ENCODE measurements at places on chromosomes 13 and 19. TPM values are rescaled to one million over a fixed set of nuclear protein-coding genes. Genes with fewer than 3 reads are reported as not detected.

The PGLYRP1 gene
- total RNA-seq, result not detected

The LYPD5 gene
- 0.21 TPM for total RNA-seq

The AZU1 gene
- 1.3 TPM for total RNA-seq

The PROZ gene
- not detected for total RNA-seq

The GGACT gene
- total RNA-seq, result 1.4 TPM

The SAMD4B gene
- total RNA-seq, result 113 TPM

The GPATCH1 gene
- 6.5 TPM for total RNA-seq

The ZNF135 gene
- total RNA-seq, result not detected

The EDNRB gene
- total RNA-seq, result 32.9 TPM

The CKM gene
- not detected for total RNA-seq

DNA sequence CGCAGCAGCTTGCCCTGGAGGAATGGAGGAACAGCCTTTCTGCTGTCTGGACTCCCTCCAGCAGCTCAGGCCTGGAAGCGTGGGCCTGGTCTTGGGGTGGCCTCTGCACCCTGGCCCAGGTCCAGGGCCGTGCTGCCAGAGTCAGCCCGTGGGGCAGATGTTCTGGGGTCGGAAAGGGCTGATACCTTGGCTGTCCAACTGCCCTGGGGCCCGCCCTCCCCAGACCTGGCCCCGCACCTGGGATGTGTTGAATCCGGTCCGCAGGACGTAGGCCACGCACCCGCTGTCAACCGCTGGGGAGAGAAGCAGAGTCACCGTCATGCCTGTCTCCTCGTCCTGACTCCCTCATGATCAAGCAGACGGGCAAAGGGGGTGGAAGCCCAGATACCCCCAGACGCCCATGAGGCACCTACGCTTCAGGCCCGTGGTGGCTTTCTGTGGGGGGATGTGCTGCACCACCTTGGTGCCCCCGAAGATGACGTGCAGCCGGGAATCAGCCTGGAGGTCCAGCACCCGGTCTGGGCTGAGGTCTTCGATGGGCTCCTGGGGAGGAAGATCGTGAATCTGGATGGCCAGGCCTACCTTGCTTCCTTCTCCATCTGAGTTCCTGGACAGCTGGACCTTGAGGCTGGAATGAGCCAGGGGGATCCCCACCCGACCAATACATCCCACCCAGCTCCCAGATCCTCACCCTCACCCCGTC lies 7.7 kb downstream of the ATP13A1 start:
- DNase-seq, result peak; percentile 51

DNA sequence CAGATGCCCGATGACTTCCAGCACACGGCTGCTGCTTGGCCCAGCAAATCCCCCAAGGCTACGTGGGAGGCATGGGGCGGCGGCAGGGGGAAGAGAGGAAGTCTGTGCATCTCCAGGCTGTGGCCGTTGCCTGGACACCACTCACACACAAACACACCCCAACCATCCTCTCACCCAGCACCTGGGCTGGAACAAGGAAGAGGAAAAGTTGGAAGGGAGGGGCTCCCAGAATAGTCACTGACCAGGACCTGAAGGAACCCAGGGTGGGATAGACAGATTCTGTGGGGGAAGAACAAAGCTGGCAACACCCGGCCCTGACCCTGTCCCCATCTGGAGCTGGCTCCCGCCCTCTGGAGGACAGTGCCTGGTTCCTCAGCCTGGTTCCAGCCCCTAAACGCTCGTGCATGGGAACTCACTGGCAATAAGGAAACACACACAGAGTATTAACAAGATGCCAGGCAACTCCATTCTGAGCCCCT lies 11.2 kb downstream of the PPP6R1 start:
- DNase-seq, result peak; percentile 66

DNA sequence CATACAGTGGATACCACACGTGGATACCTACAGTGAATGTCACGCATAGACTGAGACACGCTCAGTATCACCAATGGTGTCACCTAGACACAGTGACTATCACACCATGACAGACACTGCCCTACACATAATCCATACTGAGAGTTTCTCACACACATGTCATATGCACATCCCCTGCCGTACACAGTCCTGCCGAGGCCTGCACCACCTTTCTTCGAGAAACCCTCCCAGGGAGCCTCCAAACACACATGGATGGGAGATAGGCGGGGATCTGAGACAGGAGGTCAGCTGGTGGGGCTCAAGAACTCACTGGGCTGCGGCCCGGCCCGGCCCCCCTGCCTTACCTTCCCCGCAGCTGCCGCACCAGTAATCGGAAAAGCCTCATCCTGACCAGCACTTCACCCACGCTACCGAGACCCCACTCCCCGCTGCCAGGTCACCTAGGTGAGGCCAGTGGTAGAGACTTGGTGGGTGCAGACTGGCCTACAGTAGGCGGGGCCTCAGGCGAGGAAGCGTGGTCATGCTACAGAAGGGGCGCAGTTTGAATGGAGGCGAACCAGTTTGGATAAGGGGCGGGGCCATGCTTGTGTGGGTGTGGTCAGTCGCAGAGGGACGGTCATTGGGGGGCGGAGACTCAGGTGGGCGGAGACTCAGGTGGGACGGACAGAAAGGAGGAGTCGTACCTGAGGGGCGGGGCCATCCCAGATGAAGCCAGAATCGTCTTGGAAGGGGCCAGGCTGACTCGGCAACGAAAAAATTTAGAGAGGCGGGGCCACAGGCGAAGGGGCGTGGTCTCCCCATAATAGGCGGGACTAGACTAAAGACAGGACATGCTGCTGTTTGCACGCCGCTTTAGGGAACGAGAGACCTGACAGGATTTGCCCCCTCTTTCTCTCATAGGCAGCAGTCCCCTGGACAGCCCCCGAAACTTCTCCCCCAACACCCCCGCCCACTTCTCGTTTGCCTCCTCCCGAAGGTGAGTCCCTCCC lies 2.1 kb downstream of the MAST1 start:
- peak; percentile 96 for DNase-seq

- no peak for DNase-seq
These were observed 67.7 kb upstream of the LSM14A start for GRCh38 chr19:34104557-34104956.

- peak; percentile 60 for DNase-seq
These were observed 712 bp upstream of the RINL start for GRCh38 chr19:38878575-38879399.

DNA sequence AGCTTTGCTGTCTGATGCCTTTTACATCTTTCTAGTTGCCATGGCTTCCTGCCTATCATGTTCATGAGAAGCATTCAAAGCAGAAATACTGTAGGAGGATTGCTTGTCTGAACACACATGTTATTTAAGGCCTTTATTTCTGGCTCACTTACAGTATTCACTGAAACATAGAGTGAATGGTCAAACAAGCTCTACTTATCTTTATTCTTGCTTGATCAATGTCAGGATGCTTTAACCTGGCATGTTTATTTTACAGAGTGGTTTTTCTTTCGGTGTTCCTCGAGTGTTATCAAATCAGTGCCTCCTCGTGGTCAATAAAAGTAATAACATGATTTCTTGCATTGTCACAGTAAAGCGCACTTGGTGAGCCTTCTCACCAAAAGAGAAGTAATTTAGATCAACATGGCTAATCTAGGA lies 73.5 kb upstream of the PCDH17 start:
- peak; percentile 6 for DNase-seq

GRCh38 chr19:16208847-16209665 lies 11.3 kb downstream of the AP1M1 start:
- no peak for DNase-seq

GRCh38 chr13:112711528-112712265 lies 21.9 kb downstream of the ATP11A start:
- DNase-seq, result peak; percentile 93

- peak; percentile 86 for DNase-seq
These were observed 27.6 kb downstream of the MYO9B start for GRCh38 chr19:17103177-17103576.

DNA sequence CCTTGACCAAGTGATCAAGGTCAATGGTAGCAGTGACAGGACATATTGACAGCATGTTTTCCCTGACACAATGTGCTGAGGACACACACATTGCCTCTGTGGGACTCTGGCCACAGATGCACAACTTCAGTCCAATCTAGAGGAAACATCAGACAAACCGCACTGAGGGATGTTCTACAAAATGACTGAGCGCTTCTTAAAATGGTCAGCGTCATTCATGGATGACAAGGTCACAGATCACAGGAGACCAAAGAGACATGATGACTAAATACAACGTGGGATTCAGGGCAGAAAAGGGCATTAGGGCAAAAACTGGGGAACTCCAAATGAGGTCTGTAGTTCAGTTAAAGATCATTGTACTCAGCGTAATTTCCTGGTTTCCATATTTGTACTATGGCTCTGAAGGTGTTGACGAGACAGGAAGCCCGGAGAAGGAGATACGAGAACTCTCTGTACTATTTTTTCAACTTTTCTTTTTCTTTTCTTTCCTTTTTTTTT lies 20.6 kb downstream of the PBX4 start:
- DNase-seq, result no peak

DNA sequence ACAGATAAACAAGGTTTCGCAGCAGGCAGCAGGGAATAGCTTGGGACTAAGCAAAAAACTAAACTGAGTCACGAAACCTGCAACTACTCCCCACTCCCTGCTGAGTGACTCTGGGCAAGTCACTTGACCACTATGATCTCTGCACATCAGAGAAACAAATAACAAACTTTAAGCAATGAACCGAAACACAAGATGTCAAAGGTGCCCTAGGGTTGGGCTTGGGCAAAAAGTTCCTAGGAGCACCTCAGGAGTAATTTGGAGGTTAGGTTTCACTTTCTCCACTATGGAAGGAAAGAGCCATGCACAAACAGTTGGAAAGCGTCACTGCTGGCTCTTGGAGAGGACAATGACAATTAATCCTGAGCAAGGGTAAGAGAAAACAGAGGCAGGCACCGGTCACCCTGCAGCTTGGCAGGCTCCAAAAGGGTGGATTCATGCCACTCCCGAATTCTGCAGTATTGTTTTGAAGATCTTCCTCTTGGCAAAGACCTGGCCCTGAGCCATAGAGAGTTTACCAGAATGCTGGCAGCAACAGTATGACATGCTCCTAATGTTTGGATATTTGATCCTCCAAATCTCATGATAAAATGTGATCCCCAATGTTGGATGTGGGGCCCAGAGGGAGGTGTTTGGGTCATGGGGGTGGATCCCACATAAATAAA lies 60.3 kb downstream of the CRYL1 start:
- no peak for DNase-seq

GRCh38 chr13:94641409-94641941 lies 39.8 kb downstream of the GPR180 start:
- no peak for DNase-seq

DNA sequence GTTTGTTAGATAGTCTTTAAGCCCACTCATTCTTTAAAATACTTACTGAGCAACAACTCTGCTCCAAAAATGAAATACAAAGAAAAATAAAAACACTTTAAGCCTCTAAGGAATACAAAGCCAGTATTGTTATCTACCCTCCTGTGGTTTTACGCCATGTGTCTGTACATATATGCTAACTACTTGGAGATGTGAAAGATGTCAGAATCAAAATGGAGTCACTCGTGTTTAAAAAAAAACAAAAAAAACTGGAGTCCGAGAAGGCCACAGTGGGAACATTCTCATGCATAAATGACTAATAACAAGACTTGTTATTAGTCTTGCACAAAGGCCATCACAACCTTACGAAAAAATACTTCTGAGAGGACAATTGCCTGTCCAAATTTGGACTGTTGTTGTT lies 393.1 kb downstream of the TBC1D4 start:
- no peak for DNase-seq

GRCh38 chr13:27965740-27966640 lies 3.1 kb downstream of the CDX2 start:
- peak; percentile 86 for DNase-seq

- DNase-seq, result no peak
These were observed 165.2 kb downstream of the STK24 start for GRCh38 chr13:98411617-98412265.

DNA sequence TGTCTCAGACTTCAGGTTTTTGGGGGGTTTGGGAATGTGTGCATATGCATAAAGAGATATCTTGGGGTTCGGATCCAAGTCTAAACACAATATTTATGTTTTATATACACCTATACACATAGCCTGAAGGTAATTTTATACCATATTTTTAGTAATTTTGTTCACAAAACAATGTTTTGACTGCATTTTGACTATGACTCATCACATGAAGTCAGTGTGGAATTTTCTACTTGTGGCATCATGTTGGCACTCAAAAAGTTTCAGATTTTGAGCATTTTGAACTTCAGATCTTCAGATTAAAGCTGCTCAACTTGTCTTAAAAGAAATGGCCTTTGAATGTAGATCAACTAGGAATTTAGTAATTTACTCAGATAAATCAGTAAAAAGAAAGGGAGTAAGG lies 712.9 kb upstream of the GPC6 start:
- no peak for DNase-seq

DNA sequence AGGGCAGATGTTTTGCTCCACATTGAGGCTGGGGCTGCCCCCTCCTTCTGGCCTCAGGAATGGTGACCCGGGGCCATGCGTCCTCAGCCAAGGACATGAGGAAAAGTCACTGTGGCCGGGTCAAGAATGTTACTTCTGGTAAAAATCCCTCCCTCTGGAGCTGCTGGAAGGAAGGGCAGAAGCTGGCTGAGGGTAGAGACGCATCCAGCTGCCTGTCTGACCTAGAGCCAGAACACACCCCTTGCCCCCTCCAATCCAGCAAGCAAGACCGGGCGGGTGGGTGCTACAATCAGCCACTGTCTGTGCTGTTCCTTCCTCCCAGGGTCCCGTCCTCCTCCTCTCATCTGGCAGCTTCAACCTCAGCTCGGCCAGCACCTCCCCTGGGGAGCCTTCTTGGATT lies 59.0 kb downstream of the PTPRS start:
- no peak for DNase-seq

DNA sequence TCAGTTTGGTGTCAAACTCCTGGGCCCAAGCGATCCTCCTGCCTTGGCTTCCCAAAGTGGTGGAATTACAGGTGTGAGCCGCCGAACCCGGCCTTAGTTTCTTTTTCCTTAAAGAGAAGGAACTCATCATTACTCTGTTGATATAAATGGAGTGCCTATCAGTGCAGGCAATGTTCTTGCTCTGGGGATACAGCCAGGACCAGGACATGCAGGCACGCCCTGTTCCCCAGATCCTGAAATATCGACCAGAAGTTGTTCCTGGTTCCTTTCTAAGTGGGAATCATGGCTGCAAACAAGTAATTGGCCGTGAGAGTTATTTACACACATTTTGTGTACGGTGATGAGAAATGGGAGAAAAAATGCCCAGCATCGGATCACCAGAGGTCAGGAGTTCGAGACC lies 8.4 kb downstream of the DNM2 start:
- no peak for DNase-seq

DNA sequence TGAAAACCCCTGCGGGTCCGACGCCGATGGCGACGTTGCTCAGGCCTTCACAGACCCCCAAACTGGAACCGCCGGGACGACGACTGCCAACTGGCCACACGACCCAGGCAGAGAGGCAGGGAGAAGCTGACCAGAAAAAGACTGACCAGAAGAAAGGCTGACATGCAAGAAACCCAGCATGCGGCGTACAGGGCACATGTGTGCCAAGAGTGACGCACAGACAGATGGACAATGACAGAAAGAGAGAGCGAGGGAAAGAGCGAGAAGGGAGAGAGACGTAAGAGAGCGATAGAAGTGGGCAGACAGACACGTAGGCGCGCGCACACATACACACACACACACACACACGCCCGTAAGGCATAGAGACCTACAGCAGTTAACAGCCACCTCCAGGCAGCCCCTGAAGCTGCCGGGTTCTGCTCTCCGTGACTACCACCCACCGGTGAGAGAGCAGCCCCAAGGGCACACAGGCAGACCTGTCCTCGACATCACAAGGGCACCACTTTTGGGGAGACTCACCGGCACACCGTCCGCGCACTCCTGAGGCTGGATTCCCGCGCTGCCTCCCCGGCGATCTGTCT lies 67.2 kb upstream of the ZNF527 start:
- peak; percentile 24 for DNase-seq

Data from H7 (cell line).